ENCODE measurements at places on chromosomes 5 and 9.

DNA sequence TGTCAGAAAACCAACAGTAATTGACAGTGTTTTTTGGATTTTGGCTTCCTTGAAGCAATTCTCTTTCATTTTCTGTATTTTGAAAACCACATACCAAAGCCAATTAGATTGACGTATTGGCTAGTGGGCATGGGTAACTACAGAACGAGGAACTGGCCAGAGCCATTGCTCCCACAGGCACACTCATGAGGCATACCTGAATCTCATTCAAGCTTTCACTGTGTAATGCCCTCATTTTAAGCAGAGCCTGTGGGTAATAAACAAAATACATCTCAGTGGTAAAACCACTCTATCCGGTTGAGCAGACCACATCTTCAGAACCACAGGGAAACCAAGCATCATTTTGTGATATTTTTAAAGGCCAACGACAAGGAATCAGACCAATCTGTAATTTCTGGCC lies 394.1 kb downstream of the ZNF608 start:
- no peak for DNase-seq

DNA sequence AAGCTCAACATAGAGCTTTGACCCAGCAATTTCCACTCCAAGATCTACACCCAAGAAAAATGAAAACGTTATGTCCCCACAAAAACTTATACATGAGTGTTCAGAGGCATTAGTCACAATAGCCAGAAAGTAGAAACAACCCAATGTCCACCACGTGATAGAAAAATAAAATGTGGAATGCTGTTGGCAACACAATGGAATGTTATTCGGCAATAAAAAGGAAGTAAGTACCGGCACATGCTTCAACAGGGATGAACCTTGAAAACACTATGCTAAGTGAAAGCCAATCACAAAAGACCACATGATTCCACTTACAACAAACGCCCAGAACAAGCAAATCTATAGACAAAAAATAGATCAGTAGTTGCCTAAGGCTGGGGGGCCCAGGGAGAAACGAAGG lies 6.0 kb downstream of the UBQLN1 start:
- DNase-seq, result no peak

GRCh38 chr9:104876587-104876986 lies 51.4 kb downstream of the ABCA1 start:
- no peak for DNase-seq

DNA sequence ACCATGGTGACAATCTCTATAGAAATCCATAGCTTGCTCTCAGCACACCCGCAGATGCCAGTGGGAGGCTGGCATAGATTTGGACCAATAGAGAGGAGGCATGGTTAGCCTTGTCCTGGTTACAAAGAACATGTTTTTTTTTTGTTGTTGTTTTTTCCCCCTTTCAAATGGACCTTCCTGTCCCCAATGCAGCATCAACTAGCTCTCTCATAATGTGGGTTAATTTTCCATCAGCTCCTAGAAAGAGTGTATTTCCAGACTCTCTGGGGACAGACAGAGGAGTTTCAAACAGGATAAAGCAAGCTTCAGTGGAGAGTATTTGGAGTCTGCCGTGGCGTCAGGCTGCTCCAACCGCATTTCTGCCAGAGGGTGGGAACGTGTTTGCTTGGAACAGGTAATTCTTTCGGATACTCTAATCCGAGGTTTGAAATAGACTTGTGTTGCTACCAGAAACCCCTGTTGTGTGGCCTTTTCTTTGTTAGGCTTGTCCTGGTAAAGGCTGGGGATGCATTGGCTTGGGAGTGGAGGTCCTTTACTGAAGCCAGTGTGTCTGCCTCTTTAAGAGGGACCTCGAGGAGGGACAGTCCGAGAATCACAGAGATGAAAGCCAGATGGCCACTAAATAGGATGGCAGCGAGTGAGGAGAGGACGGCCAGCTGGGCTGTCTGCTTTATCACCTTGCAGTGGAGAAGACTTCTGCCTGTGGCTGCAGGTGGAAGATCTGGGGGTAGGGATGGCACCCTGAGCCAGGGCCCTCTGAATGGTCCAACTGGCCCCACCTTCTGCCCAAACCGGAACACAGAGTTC lies 130.5 kb upstream of the CPEB4 start:
- no peak for DNase-seq

- DNase-seq, result peak; percentile 93
Measured at GRCh38 chr5:142864290-142865260, 94.4 kb downstream of the ARHGAP26 start.

DNA sequence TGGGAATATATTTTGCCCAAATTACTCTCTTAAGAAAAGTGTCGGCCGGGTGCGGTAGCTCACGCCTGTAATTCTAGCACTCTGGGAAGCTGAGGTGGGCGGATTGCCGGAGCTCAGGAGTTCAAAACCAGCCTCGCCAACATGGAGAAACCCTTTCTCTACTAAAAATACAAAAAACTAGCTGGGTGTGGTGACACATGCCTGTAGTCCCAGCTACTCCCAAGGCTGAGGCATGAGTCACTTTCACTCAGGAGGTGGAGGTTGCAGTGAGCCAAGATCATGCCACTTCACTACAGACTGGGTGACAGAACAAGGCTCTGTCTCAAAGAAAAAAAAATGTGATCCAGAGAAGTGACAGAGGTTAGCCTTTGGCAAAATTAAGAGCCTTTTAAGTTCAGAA lies 26.4 kb upstream of the TMEM171 start:
- DNase-seq, result no peak

DNA sequence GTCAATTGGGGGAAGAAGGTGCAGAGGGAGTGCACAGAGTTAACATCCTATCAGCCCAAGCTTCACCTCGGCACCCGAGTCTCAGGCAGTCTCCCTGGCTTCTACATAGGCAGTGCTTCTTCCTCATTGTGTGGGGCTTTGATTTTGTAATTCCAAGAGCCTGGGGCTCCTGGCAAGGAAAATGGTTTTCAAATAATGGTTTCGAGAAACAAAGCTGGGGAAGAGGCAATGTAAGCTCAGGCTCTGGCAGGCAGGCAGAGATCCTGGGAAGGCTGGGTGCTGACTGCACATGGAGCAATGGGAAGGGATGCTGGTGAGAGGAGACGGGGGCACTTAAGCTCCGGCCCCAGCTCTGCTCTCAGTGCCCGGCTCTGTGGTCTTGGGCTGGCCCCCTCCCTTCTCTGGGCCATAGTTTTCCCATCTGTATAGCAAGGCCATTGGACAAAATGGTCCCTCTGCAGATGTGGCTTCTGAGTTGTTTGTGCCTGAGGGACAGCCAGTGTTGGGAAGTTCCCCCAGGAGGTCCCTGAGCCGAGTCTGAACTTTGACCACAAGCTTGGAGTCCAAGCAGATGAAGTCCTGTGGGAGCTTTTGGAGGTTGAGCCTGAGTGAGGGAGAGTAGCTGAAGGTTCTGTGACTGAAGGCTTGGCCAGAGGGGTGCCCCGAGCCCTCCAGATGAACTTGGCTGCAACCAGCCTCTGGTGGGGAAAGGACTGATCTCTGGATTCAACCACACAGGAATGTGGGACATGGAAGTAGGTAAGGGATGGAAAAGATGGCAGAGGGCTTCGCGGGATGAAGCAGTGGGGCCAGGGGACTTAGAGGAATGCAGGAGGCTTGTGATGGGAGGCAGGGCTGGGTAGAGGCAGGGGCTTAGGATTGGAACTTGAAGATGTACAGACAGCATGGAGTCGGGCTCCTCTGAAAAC lies 28.5 kb upstream of the IL17B start:
- no peak for DNase-seq

DNA sequence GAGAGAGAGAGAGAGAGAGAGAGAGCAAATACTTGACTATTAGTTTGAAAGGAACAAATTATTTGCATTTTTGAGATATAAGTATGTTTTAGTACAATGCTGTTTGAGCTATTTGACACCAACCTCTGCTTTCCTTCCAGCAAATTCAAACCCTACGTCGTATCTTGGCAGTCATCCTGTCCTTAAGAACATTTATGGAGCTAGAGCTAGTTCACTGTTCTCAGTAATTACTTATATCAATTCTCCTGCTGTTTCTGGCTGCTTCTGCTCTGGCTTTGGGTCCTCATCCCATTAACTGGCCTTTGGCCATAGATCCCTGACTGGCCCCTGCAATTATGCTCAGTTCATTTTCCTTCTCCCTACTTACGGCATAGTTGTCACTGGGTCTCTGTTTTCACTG lies 19.9 kb upstream of the ERAP2 start:
- DNase-seq, result no peak

DNA sequence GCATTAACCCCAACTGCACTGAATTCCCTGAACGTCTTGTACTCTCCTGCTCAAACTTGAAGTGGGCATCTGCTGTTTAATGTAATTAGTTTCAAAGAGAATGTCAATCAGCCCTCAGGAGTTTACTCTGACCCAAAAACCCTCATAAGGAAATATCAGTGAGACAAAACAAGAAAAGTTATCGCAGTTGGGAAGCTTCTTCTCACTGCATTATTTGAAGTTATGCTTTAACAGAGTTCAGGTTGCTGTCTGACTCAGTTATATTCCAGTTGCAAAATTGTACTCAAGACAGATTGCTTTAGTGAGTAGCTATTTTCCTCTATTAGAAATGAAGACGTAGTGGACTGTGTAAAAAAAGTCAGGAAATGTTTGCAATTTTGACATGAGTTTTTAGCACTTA lies 52.1 kb downstream of the PPIC start:
- DNase-seq, result no peak

- DNase-seq, result no peak
Measured at GRCh38 chr5:91095313-91095712, 287.8 kb downstream of the ARRDC3 start.

GRCh38 chr5:103428411-103428871 lies 134.1 kb downstream of the NUDT12 start:
- DNase-seq, result no peak

DNA sequence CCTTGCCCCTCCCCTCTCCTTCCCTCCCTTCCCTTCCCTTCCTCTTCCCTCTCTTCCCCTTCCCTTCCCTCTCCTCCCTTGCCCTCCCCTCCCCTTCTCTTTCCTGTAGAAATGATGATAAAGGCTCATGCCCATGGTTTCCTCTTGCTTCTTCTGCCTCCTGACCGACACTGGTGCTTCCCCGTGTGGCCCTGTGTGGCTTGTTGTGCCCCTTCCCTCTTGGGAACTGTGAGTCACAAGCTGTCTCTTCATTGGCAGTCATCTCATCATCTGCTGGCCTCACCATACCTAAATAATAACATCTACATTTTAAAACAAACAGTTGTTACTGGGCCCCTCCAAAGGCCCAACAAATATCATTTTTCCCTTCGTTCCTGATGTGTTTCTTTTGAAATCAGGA lies 11.7 kb upstream of the CARNMT1 start:
- no peak for DNase-seq

DNA sequence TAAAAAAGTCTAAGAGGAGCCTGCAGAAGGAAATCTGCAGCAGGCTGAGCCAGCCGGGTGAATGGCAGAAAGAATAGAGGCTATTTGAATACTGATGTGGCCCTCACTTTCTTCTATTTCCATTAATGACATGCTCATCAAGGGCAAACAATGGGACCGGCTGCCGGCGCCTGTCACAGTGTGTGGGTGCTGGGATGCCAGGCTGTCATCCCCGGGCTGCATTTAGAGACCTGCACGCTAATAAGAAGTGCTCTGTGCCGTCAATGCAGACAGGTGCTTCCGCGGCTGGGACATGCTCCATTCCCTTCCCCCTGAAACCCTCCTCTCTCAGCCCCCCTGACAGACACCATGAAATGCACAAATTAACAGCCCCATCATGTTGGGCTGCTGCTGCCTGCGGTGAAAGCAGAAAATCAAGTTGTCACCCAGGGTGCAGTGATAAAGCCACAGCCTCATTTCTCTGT lies 217.7 kb upstream of the TBCA start:
- DNase-seq, result peak; percentile 59

- no peak for DNase-seq
Measured at GRCh38 chr9:98191671-98192502, 550 bp downstream of the CORO2A start.

DNA sequence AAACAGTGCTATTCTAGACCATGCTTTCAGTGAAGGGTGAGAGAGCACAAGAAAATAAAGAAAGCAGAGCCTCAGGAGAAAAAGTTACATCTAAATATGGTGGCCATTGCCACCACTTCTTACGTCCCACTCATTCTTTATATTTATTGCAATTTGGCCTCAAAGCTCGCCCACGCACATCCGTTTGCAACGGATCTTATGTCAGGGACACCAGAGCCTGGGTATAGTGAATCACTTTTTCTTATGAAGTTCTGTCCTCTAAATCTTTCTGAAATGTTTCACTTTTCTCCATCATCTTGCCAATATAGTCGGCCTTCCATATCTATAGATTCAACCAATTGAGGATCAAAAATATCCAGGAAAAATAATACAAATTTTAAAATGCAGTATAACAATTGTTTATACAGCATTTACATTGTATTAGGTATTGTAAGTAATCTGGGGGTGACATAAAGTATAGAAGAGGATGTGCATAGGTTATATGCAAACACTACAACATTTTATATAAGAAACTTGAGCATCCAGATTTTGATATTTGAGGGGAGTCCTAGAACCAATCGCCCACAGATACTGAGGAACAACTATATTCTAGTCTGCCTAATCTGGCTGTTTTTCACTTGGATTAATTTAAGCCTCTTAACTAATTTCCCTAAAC lies 35.2 kb downstream of the GOLPH3 start:
- DNase-seq, result no peak

GRCh38 chr9:4137234-4137633 lies 162.6 kb downstream of the GLIS3 start:
- no peak for DNase-seq

GRCh38 chr9:131679261-131680020 lies 60.4 kb downstream of the RAPGEF1 start:
- no peak for DNase-seq

- no peak for DNase-seq
Measured at GRCh38 chr9:126872516-126872915, 12.1 kb downstream of the ZBTB34 start.

- DNase-seq, result no peak
Measured at GRCh38 chr9:111030492-111030891, 7.8 kb downstream of the LPAR1 start.

- no peak for DNase-seq
Measured at GRCh38 chr5:179994583-179995323, 76.8 kb downstream of the RNF130 start.

DNA sequence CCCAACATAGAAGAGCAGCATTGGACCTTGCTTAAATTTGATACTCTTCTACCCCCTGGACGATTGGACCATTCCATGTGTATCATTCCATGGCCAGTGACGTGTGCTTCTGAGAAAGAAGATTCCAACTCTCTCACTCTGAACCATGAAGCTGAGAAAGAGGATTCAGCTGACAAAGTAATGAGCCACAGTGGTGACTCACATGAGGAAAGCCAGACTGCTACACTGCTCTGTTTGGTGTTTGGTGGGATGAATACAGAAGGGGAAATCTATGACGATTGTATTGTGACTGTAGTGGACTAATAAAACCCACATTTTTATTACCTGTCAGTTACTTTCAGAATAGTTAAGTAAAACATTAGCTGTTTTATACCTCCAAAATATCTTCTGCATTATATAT lies 7.5 kb downstream of the HSPA5 start:
- DNase-seq, result no peak

- peak; percentile 62 for DNase-seq
Measured at GRCh38 chr9:81776390-81776789, 87.0 kb upstream of the TLE1 start.

DNA sequence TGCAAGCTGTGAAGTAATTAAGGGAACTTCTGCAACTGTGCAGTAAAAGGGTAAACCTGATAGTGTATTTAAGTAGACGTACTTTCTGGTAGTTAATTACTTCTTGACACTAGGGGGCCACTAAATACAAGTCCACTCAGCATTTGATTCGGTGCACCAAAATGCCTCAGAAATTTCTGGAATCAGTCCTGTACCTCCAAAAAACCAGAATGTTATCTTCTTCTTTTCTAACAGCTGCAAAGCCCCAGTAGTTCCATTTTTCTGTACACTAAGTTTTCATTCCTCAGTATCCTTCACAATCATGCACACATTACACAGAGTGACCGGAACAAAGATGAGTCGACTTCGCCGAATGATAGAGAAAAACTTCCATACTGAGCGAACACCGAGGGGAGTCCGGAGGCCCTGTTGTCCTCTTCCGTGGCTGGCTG lies 484 bp downstream of the GFM2 start:
- peak; percentile 11 for DNase-seq

Data from SHP77 treated with DMSO at 0.1 percent for 48 hours (cell line).